ENCODE measurements at places on chromosomes 16 and 17. TPM values are rescaled to one million over a fixed set of nuclear protein-coding genes. Genes with fewer than 3 reads are reported as not detected.

The NPIPB9 gene
- total RNA-seq, result 3.0 TPM

The ABI3 gene
- 7.6 TPM for total RNA-seq

The ZFP90 gene
- total RNA-seq, result 9.0 TPM

The DGKE gene
- total RNA-seq, result 7.6 TPM

The GDPD3 gene
- total RNA-seq, result 62.3 TPM

The C16orf96 gene
- total RNA-seq, result not detected

The CSH2 gene
- total RNA-seq, result not detected

The MYH11 gene
- 579 TPM for total RNA-seq

The ZKSCAN2 gene
- 2.6 TPM for total RNA-seq

The RGS11 gene
- total RNA-seq, result 2.6 TPM

The CTRB1 gene
- total RNA-seq, result not detected

The TVP23A gene
- total RNA-seq, result 0.78 TPM

The ZFPM1 gene
- 8.0 TPM for total RNA-seq

The PITPNM3 gene
- 19.0 TPM for total RNA-seq

The SNN gene
- 2.4 TPM for total RNA-seq

The KRT33B gene
- not detected for total RNA-seq

The GPR179 gene
- not detected for total RNA-seq

The RHBDL1 gene
- total RNA-seq, result 4.4 TPM

The DPEP3 gene
- 0.28 TPM for total RNA-seq

The SOX8 gene
- total RNA-seq, result 0.70 TPM

The G6PC3 gene
- total RNA-seq, result 31.2 TPM

The CPHXL2 gene
- not detected for total RNA-seq

The CBFA2T3 gene
- total RNA-seq, result 15.7 TPM

The TBC1D28 gene
- total RNA-seq, result not detected

The NPIPA5 gene
- total RNA-seq, result 1.2 TPM

The ADAMTS18 gene
- total RNA-seq, result 0.34 TPM

The GJC1 gene
- total RNA-seq, result 18.6 TPM

The SLC22A31 gene
- 0.34 TPM for total RNA-seq

The PPP1R27 gene
- not detected for total RNA-seq

The CDK3 gene
- total RNA-seq, result 12.4 TPM

The PTGES3L gene
- 3.6 TPM for total RNA-seq

The CCL16 gene
- total RNA-seq, result not detected

The ANKS4B gene
- 47.2 TPM for total RNA-seq

The KRTAP3-1 gene
- total RNA-seq, result not detected

The PRSS27 gene
- total RNA-seq, result 0.76 TPM

The MAZ gene
- total RNA-seq, result 365 TPM

The MEIOB gene
- total RNA-seq, result not detected

The MYH13 gene
- 0.03 TPM for total RNA-seq

The VTN gene
- total RNA-seq, result not detected

The CACNB1 gene
- total RNA-seq, result 16.1 TPM

The KRTAP9-3 gene
- total RNA-seq, result not detected

The C16orf92 gene
- not detected for total RNA-seq

Measured in left colon (tissue), 2 donors.